ENCODE measurements at places on chromosomes 7 and 10.

- DNase-seq = no peak
Measured at GRCh38 chr7:11212816-11213215, 239.1 kb downstream of the PHF14 start.

GRCh38 chr7:74083928-74084721, 521 bp downstream of the LIMK1 start:
- DNase-seq = peak; percentile 43

- DNase-seq = no peak
Measured at GRCh38 chr7:10648289-10648688, 325.4 kb upstream of the PHF14 start.

GRCh38 chr7:69757981-69758430, 159.7 kb downstream of the AUTS2 start:
- DNase-seq = no peak

DNA sequence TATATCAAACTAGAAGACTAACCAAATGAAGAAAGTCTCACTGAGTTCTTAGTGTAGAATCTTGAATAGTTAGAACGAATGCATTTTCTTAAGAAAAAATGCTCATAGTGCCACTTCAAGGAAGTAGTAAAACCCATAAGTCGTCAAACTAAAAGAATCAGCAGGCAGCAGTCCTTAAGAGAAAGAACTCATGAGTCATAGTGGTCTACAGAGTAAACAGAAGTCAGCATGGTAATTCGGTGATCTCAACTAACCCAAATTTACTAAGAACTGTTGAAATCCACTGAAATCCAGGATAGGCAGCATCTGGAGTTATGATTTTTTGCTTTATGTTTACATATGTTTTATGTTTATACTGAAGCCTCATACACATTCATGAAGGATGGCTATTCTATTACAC, 256.2 kb downstream of the LHFPL3 start:
- DNase-seq = no peak

DNA sequence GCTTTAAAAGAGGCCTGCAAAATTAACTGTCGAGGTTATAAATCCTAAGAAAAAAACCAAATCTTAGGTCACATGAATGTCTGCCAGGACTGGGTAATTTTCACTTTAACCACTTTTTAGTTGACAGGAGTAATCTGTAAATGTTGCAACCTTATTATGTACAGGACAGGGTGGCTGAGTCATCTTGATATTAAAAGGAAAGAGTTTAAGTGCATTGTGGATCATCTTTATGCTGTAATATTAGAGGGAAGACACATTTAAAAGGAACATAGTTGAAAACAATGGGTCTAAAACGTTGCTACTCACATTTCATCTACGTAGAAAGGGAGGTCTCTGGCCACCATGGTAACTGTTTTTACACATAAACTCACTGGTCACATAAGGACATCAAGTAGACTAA, 115.5 kb downstream of the LSMEM1 start:
- DNase-seq = no peak

DNA sequence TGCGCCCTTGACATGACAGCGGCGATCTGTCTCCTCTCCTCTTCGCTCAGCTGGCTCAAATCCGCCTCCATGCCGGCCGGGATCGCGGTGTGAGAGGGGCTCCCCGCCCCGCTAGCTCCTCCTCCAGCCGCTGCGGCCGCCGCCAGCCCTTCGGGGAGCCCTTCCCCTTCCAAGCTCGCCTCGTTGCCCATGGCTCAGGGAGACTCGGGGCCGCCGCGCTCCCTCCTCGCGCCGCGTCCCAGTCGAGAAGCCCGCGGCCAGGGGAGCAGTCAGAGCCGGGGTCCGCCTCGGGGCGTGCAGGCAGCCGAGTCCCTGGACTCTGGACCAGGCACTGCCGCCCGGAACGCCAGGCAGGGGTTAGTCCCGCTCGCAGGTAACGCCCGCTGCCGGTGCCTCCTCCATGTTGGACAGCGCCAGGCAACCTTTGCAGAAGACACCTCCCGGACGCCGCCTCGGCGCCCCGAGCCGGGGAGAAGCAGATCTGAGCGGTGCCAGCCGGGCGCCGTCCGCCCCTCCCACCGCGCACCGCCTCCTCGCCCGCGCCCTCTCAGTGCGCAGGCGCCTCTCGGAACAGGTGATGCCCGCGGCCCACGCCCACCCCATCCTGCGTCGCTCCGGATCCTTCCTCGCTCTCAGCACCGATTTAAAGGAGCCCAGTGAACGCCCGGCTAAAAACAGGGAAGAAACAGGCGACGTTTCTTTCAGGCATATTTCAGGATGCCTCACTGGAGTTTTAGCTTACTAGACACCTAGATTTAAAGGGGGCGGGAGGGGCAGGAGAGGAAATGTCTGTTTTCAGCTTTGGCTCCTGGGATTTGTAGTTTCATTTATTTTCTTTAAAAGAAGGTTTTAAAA, at the start of gene PCLO:
Gene PCLO (minus strand): TSS at position 483 of the 855 bp plus-strand sequence. CDS start 292 bp downstream, at position 191.
- peak; percentile 0 for DNase-seq

- no peak for DNase-seq
Measured at GRCh38 chr7:24510759-24511158, 62.5 kb upstream of the PALS2 start.

GRCh38 chr7:90592033-90592432, 4.1 kb upstream of the CDK14 start:
- no peak for DNase-seq

GRCh38 chr10:7756360-7756992, 31.3 kb downstream of the KIN start:
- peak; percentile 14 for DNase-seq

DNA sequence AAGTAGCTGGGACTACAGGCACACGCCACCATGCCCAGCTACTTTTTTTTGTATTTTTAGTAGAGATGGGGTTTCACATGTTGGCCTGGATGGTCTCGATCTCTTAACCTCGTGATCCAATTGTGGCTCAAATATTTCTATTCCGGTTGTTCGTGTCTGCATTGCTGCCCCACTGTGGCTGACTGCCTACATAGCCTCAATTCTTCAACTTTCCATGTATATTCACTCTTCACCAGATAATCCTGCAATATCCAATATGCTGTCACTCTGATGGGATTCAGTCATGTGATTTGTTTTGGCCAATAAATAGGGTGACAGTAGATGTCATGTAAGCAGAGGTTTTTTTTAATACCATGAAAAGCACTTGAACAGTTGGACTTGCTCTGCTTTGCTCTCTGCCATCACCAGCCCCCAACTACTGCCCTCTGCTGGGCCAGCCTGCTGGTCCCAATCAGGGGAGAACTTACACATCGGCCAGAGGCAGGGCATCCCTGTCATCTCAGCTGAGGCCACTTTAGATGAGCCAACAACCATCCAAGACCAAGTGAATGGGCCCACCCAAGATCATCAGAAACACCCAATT, 56.7 kb downstream of the NSUN6 start:
- DNase-seq = no peak

DNA sequence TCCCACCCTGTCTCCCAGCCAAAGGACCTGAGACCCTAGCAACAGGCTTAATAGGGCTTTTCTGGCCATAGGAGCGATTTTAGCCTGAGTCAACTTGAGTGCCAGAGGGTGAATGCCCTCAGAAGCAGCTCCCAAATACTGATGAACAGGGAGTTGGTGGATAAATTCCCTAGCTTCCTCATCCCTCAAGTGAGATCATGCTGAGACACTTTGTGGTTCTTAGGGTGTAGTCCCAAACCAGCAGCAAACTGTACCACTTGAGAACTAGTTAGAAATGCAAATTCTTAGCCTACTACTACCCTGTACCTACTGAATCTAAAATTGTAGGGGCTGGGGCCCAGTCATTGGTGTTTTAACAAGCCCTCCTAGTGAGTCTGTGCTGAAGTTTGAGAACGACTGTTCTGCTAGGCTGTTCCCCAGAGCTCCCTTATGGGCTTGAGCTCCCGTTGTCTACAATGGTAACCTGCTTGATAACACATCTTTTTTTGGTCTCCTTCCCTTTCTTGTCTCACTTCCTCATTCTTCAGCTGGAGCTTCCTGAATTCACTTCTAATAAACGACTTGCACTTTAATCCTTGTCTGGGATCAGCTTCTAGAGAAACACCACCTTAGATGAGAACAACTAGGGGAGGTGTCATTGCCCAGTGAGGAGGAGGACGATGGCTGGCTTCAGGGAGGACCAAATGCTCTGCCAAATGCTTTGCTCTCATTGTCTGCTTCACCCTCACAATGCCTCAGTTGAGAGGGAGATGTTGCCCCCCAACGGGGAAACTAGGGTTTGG, 18.2 kb upstream of the CDH23 start:
- no peak for DNase-seq

GRCh38 chr7:114243646-114244045, 171.0 kb upstream of the FOXP2 start:
- no peak for DNase-seq

- no peak for DNase-seq
Measured at GRCh38 chr10:29828956-29829355, 194.2 kb upstream of the SVIL start.

DNA sequence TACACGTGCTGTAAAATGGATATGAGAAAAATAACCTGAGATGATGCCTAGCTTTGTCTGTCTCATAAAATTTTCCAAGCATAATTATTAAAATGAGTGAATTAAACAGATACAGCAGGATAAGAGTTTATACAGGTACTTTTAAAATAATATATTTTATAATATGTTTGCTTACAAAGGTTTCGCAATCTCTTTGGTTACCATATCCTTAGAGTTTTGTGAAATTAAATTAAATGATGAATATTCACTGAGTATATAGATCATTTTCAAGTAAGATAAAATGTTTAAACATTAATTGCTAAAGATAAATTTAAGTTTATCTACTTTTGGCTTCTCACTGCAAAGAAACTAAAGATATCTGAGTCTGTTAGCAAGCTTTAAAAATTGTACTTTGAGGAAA, 11.4 kb downstream of the SHTN1 start:
- DNase-seq = no peak

DNA sequence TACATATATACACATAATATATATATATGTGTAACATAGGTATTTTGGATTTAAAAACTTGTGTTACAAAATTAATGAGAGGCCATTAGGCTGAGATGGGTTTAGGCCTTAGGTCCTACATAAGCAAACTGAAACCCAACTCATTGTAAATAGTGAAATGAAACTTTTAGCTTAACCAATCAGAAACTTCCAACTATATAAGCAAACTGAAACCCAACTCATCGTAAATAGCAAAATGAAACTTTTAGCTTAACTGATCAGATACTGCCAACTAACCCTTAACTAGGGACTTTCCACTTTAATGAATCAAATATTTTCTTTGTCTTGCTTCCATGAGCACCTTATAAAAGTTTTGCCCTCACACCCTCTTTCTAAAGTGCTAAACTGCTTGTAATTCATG, 17.3 kb upstream of the SAMD9L start:
- DNase-seq = peak; percentile 49

GRCh38 chr10:3595736-3596135, 189.3 kb downstream of the KLF6 start:
- DNase-seq = no peak

- DNase-seq = no peak
Measured at GRCh38 chr10:71368643-71369042, 28.1 kb upstream of the CDH23 start.

DNA sequence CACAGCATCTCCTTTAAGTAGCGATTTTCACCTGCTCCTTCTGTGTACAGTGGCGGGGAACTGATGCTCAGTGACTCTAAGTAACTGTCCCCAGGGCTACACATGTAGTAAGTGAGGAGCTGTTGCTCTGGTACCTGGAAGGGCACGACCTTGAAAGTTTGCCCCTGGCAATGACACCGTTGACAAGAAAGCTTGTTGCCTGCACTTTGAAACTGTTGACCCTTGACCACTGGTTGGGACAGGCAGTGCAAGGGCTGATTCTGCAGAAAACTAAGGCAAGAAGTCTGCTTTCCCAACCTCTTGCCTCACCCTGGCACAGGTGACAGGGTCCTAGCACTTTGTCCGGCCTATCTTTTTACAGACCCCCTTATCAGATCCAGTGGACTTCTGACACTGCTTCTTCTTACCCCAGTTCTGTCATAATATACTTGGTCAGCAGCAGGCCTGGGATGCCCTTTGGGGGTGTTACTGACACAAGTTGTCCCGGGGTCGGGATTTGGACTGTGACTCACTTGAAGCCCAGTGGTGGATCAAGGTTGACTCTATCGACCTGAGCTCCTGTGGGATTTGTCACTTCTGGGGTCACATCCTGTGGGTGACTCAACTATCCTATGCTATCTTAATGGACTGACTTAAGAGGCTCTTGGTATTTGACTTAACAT, 5.8 kb downstream of the ACSL5 start:
- DNase-seq = no peak

DNA sequence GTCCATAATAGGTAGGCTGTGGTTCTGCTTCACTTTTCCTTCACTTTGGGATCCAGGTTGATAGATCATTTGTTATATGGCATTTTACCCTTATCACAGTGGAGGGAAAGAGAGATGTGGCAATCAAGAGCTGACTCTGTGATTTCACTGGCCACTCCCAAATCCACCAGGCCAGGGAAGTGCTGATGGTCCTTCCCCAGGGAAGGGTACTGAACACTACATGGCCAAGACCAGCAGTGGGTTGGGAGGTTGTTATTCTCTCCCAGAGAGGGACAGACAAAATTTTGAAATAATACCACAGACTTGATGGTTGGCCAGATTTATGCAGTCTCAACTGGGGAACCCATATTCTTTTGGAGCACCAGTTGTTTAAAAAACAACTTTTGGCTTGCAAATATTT, 102.5 kb downstream of the SND1 start:
- no peak for DNase-seq

- DNase-seq = no peak
Measured at GRCh38 chr10:1368842-1369171, 312.6 kb downstream of the WDR37 start.

- no peak for DNase-seq
Measured at GRCh38 chr10:97412891-97413304, 11.8 kb upstream of the RRP12 start.

All from CD4-positive, alpha-beta T cell treated with Interleukin-4 for 4 hours (primary cell).